ENCODE measurements at places on chromosomes 2 and 18.
A peak's percentile ranks its signal among the peaks of the same experiment; 100 is the strongest.

GRCh38 chr2:129055824-129056223 lies 737.2 kb upstream of the HS6ST1 start:
- no peak for DNase-seq

DNA sequence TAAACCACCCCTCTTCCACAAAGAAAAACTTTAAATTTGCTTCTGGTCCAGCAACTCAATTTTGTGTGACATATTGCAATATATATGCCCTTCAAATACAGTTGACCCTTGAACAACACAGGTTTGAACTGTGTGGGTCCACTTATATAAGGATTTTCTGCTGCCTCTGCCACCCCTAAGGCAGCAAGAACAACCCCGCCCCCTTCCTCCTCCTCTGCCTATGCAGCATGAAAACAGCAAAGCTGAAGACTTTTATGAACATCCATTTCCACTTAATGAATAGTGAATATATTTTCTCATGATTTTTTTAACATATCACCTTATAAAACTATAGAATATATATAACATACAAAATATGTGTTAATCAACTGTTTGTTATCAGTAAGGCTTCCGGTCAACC lies 58.3 kb downstream of the EML4 start:
- no peak for DNase-seq

DNA sequence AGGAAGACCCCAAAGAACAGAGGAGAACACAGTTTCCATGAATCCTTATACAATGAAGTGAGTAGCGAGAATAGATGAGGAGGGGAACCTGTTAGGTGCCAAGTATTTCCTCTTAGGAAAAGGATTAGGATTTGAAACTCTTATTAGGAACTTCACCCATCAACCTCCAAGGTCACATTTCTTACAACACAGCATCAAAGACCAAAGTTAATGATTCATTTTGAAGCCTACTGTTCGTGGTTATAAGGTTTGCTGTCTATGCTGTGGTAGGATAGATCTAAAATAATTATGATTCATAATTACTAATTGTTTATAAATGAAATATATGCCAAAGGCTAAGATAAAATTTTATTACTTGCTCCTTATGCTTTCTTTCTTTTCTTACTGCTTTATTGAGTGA lies 6.1 kb downstream of the CFAP221 start:
- DNase-seq: no peak

- no peak for DNase-seq
These were observed 30.1 kb downstream of the WDFY1 start for GRCh38 chr2:223915071-223915470.

- peak; percentile 91 for DNase-seq
These were observed at the start of gene DUSP11 for GRCh38 chr2:73779467-73780236. TSS of gene DUSP11 (minus strand) at chr2:73780103. CDS start at chr2:73779974, 129 bp downstream.

DNA sequence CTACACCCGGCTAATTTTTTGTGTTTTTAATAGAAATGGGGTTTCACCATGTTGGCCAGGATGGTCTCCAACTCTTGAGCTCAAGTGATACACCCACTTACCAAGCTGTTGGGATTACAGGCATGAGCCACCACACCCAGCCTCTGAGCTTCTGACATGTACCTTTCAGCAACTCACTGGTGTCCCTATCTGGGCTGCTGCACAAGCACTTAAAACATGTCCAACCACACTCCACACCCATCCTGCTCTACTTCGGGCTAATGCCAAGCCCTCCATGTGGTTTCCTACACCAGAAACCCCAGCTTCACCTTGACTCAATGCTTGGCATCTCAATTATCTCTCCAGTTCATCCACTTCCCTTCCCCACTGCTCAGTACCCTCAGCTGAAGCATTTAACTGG lies 22.4 kb upstream of the ARMC9 start:
- DNase-seq: no peak

DNA sequence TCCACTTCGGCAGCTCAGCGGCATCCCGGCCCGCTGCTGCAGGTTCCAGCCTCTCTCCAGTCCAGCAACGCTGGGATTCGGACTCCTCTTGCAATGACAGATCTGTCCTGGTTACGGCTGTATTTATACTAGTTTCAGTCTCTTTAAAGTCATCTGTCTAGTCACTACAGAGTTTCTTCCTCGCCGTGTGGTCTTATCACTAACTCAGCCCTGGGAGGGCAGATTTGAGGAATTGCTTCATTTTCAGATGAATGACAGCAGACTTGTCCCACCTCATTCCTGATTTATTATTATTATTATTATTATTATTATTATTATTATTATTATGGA lies 2.2 kb downstream of the KLHL29 start:
- no peak for DNase-seq

DNA sequence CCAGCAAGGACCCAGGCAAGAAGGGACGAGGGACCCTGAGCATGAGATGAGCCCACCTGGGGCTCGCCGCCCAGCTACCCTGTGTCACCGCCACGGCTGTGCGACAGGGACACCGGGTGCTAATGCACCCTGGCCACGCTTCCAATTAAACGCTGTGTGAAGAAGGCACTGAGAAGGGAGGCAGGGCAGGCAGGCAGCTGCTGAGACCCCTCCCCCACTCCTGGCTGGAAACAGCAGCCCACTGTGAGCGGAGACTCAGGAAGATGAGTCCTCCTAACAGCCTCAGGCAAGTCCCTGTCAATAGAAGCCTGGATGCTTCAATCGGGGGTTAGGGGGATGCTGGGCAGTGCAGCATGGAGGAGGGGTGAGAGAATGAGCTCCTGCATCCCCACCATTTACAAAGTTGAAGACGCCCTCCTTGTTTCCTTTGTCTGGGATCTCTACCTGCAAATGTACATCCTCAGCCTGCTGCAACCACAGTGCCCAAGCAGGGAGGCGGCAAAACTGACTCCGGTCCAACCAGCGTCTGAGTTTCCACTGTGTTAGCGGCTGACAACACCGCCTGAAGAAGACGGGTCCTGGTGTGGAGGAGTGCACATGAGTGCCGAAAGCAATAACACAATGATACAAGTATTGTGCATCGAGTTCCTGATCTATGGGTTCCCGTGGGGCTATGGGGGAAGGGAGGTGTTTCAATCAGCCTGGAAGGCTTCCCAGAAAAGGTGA lies 12.8 kb downstream of the TMEM163 start:
- DNase-seq: no peak

DNA sequence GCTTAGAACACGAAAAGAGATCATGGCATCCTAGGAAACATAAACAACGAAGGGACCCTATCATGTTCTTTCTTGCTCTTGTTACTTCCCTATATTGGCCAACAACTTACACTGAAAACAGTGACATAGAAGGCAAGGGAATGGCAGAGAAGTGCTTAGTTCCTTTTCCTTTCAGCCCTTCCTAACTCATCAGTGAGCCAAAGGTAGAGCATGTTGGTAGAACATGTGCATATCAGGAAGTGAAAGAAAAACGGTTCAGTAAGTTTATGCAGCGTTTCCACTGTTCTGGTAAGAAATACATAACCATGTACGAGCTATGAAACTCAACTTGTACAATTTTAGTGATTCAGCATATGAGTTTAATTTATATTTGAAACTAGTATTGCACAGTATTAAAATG lies 21.7 kb downstream of the AKAIN1 start:
- no peak for DNase-seq

- DNase-seq: no peak
These were observed 59.1 kb downstream of the TSHZ1 start for GRCh38 chr18:75269696-75270095.

DNA sequence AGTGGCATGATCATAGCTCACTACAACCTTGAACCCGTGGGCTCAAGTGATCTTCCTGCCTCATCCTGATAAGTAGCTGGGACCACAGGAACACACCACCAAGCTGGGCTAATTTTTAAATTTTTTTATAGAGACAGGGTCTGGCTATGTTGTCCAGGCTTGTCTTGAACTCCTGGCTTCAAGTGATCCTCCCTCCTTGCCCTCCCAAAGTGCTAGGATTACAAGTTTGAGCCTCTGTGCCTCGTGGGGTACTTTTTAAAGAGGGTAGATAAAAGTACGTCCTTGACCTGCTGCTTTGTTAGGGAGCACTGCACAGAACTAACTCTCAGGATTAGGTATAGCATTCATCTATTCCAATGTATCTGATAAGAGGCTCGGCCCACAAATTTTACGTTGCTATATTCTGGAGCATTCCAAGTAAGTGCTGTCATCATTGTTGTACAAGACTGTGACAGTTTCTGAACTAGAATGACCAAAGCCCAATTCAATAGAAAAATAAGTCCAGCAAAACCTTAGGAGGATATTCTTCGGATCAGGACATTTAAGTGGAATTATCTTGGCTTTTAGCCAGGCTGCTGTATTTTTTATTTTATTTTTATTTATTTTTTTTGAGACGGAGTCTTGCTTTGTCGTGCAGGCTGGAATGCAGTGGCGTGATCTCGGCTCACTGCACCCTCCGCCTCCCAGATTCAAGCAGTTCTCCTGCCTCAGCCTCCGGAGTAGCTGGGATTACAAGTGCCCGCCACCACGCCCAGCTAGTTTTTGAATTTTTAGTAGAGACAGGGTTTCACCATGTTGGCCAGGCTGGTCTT lies 4.1 kb downstream of the MTCL1 start:
- no peak for DNase-seq

- no peak for DNase-seq
These were observed 34.0 kb downstream of the LBH start for GRCh38 chr2:30265052-30266015.

DNA sequence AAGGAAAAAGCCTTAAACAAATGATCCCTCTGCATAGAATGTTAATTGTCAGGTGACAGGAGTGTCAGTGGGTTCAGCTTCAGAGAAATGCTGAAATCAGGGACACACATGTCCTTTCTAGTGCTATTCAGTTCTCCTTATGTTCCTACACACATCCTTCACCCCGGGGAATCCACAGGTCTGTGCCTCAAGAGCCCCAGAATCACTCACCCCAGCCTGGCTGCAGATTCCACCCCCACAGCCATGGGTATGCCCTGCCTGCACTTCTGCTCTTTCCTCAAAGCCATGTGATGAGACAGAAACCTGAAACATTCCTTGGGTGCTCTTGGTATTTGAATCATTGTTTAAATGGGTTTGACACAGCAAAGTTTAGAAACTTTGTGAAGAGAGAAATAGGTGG lies 27.4 kb upstream of the FZD7 start:
- DNase-seq: no peak

DNA sequence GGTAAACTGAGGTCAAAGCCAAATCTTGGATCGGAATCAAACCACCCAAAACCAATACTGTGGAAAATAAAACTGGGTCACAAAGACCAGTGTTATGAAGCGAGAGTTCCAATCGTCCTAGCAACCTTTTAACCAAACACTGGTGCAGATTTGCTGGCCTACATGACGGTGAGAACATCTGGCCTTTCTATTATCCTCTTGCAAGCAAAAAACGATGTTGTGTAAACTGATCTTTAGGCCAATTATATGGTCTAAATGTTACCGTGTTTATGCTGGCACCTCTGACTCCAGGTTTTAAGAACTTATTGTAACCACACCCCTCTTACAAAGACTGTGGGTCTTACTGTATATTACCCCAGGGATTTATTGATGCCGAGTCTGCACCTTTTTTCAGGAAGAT lies 145.9 kb downstream of the GFPT1 start:
- no peak for DNase-seq

- no peak for DNase-seq
These were observed 548.5 kb upstream of the SYT4 start for GRCh38 chr18:43825768-43826167.

DNA sequence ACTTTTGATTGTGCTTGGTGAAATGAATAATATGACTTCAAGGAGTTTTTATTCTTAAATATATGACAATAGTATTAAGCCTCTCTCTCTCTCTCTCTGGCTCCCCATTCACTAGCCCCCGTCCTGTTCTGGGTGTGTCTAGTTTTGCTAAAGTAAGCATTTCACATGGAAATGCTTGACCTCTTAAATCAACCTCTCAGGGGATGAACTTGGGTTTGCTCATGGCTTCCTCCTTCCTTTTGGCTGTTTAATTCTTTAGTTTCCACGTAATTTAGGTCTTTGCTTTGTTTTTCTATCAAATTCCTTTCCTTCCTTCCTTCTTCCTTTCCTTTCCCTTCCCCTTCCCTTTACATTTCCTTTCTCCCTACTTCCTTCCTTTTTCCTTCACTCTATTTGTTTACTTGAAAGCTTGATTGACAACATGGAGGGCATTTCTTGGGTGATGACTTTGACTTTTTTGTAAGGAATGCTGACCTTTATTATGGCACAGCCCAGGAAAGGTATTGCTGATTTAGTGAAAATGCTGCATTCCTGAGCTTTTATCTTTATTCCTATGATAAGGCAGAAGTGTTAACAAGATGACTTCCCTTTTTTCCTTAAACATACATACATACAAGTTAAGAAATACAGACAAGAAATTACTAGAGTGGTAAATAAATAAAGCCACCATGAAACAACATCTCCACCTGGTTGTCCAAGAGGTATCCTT lies 3.6 kb downstream of the DPP4 start:
- DNase-seq: no peak

DNA sequence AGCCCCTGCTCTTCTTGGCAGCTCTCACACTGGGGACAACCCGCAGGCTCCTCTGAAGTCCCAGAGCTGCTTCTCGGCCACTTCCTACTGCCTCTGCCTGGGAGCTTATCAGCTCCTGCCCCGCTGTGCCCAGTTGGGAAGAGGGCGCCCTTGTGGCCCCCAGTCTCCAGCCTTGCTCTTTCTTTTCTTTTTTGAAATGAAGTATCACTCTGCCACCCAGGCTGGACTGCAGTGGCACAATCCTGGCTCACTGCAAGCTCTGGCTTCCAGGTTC lies 20.6 kb upstream of the ALPI start:
- no peak for DNase-seq

- no peak for DNase-seq
These were observed 30.2 kb upstream of the ROCK1 start for GRCh38 chr18:21141668-21142422.

- DNase-seq: no peak
These were observed 96.2 kb downstream of the COPS8 start for GRCh38 chr2:237181844-237182243.

GRCh38 chr2:8053216-8053615 lies 628.6 kb upstream of the ID2 start:
- DNase-seq: no peak

DNA sequence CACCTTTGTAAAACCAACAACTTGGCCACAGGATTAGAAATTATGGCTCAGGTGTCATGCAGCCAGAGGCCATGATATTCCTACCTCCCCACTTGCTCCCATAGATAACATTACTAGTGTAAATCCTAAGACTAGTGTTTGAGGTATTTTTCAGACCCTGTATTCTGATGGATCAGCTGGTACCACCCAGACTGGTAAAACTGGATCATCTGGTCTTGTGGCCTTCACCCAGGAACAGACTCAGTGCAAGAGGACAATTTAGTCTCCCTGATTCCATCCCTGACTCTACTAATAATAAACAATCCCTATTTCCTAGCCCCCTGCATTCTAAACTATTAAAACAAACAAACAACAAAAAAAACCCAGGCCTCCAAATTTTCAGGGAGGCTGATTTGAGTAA lies 121.0 kb downstream of the ALPK2 start:
- no peak for DNase-seq

- no peak for DNase-seq
These were observed 148.7 kb downstream of the CABLES1 start for GRCh38 chr18:23283916-23284430.

DNA sequence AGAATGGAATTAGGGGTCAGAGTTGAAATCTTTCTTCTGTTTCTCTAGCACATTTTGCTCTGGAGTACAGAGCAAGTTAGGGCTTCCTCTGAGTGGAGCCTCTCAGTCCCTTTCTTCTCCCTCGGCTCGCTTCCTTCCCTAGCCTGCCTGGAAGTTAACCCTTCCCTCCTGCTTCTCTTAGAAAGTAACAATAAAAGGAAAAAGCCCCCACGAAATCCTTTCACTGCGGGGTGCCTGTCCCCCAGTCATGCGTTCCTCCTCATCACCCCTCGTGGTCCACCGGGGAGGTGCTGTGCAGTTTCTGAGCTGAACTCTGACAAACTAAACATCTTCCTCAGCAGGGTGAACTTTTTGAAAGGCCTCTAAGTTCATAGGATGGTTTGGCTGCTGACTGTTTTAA lies 2.0 kb downstream of the IGFBP2 start:
- DNase-seq: no peak
